ENCODE measurements at places on chromosomes 5 and 9. TPM values are rescaled to one million over a fixed set of nuclear protein-coding genes. Genes with fewer than 3 reads are reported as not detected.

DNA sequence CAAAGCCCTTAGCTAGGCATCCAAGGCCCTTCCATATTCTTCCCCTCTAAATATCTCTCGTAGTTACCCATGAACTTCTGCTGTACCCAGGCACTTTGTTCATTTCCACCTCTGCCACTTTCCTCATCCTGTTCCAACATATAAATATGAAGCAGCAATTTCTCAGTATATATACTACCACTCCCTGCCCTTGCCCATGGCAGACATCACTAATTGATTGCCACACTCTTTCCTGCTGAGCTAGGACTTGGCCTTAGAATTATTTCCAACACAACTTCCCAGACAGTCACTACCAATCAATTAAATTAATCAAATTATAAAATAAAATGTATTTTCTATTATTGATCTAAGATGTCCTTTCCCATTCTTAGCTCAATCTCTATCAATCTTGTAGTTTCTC is 8.5 kb downstream of the INSYN2B start:
- no peak for DNase-seq

DNA sequence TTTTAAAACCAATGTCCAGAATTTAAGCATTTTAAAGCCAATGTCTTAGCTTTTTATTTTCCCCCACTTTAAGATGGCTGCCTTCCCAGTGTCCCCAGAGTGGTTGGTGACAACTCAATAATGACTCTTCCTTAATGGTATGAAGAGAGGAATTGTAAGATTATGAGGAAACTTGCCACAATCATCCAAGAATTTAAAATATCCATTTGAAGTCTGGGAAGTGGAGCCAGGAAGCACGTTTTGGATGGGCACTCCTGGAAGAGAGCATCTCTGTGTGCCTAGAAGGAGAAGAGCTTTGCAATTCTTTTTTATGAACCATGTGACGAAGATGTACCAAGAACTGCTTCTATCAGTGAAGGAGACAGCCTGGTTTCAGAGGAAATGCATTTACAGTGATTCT is 11.3 kb upstream of the IGFBPL1 start:
- no peak for DNase-seq

DNA sequence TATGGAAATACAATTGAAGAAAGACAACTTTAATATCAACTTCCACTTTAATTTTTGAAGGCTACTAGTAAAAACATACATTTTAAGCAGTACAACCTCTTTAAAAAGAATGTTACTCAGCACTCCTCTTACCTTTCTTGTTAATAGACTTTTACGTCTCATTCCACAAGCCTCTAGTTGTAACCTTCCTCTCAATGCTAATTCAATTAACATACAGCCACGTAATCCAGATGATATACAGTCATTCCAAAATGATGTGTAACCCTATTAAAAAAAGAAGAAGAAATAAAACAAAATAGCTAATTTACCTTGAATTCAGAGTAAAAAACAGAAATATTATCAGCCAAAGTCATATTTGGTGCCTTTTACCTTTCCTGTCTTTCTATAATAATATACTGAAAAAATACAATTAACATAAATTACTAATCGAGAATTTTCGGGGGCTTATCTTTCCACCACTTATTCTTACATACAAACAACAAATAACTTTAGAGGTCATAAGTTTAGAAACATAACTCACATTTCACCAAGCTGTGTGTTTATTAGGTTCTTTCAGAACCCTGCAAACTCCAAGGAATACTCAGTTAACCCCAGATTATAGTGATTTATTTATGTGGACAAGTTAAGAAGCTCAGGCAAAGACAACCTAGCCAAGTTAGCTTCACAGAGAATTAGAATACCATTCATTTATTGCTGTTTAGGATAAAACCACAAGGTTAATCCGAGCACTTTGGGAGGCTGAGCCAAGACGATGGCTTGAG is 30.3 kb downstream of the GOLPH3 start:
- DNase-seq: no peak

IFNA6 gene
- not detected for total RNA-seq

KLHL3 gene
- total RNA-seq: 45.8 TPM

NME5 gene
- 29.2 TPM for total RNA-seq

FGFR4 gene
- total RNA-seq: 4.0 TPM

Data from dorsolateral prefrontal cortex (tissue), 122 donors.